ENCODE measurements at places on chromosomes 13 and 19.

GRCh38 chr19:8373867-8374813 lies 10.2 kb downstream of the ANGPTL4 start:
- no peak for DNase-seq

- DNase-seq: no peak
Measured at GRCh38 chr13:100657881-100658315, 16.7 kb downstream of the TMTC4 start.

DNA sequence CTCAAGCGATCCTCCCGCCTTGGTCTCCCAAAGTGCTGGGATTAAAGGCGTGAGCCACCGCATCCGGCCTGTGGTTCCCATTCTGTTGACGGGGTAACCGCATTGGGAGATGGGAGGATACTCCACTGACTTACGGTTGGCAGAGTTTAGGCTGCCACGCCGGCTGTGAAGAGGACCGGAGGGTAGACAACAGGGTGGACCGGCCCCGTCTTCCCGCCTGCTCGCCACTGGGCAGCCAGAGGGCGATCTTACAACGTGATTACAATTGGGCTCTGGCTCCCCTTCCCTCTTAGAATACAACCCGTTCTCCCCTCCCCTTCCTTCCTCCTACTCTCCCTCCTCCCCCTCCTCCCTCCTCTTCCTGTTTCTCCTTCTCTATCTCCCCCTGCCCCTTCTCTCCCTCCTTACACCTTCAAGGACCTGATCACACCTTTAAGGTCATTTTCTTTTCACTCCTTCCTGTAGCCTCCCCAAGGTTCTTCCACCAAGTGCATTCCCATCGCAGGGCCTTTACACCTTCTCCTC lies 957 bp upstream of the CCDC194 start:
- peak; percentile 31 for DNase-seq

DNA sequence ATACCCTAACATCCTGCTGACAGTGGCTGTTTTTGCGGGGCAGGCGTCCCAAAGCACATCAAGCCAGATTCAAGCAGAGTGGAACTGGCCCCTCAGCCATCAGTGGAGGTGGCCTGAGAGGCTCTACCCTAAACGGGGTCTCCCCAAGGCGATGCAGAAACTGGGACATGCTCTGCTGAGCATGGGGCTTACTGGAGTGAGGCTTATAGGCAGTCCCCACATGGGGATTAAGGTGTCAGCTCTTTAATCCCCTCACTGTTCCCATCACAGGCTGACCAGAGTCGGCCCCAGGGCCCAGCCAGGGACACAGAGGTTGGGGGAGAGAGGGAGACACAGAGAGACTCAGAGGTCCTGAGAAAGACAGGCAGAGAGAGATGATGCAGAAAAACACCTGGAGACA lies 17.0 kb downstream of the CYP2F1 start:
- DNase-seq: no peak

- DNase-seq: no peak
Measured at GRCh38 chr13:42266473-42266872, 5.5 kb upstream of the AKAP11 start.

- no peak for DNase-seq
Measured at GRCh38 chr13:73111331-73111730, 52.5 kb downstream of the KLF5 start.

GRCh38 chr13:105914291-105915036 lies 621.0 kb downstream of the EFNB2 start:
- no peak for DNase-seq

DNA sequence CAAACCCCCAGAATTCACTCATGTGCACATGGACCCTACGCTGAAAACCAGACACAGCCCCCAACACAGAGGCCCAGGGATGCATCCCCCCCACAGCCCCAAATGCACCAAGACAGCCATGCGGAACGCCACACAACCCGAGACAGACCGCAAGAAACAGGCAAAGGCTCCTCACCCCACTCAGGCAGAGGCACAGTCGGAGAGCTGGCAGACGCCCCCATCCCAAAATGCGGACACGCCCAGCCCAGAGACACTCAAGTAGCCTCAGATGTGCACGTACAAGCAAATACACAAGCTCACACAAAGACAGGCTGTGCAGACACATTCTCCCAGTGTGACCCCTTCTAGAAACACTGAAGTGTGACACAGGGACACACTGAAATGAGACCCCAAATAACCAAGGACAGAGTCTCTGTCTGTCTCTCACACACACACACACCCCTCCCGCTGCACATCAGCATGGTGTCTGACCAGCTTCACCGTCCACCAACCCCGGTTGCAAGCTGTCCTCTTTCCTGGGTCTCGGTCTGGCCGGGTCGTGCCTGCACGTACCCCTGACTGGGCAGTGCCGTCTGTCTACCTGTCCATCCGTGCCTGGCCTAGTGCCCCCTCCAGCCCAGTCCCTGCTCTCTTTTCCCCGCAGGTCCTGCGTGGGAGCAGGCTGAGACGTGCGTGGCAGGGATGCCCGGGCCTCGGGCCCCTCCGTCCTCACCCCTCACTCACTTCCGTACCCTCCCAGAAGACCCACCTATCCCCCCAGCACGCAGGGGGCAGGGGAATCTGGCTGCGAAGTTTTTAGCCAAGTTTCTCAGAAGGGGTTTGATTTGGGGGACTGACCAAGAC lies 16.1 kb downstream of the ERFL start:
- DNase-seq: no peak

GRCh38 chr19:39017026-39017425 lies 15.3 kb downstream of the FBXO27 start:
- no peak for DNase-seq

DNA sequence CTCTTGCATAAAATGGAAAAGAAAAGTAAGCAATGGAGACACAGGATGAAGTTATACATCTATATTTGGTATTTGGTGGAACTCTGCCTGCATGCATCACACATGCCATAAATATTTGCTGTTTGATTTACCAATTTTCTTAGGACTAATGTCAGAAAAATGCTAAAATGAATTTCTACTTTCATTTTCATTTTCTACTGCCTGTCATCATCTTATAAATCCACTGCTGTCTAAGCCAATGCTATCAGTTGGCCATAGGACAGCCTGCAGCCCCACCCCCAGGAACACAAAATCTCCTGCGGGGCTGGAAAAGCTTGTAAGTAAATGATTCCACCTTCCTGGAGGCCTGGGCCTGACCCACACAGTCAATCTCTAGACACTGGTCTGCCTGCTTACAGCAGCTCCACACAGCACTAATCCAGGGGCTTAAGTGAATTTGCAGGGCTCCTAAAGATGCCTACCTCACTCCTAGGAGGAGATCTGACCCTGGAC lies 122.0 kb downstream of the ENOX1 start:
- DNase-seq: no peak

- no peak for DNase-seq
Measured at GRCh38 chr13:21014139-21014501, 47.3 kb downstream of the LATS2 start.

DNA sequence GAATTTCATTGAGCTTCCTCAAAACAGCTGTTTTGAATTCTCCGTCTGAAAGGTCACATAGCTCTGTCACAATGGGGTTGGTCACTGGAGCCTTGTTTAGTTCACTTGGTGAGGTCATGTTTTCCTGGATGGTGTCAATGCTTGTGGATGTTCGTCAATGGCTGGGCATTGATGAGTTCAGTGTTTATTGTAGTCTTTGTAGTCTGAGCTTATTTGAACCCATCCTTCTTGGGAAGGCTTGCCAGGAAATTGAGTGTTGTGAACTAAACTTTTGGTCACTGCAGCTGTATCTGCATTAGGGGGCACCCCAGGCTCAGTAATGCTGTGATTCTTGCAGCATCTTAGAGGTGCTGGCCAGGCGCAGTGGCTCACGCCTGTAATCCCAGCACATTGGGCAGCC lies 22.0 kb downstream of the BLOC1S3 start:
- no peak for DNase-seq

- DNase-seq: no peak
Measured at GRCh38 chr19:41205995-41206394, 13.0 kb downstream of the CYP2S1 start.

DNA sequence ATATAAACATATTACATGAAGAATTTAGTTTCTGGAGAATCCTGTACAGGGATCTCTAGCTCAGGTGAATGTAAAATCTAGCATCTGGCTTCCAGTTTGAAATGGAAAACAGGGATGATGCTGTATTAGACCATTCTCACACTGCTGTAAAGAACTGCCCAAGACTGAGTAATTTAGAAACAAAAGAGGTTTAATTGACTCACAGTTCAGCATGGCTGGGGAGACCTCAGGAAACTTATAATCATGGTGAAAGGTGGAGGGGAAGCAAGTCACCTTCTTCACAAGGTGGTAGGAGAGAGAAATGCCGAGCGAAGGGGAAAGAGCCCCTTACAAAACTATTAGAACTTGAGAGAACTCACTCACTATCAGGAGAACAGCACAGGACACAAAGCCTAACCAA lies 17.0 kb upstream of the N4BP2L2 start:
- DNase-seq: no peak

DNA sequence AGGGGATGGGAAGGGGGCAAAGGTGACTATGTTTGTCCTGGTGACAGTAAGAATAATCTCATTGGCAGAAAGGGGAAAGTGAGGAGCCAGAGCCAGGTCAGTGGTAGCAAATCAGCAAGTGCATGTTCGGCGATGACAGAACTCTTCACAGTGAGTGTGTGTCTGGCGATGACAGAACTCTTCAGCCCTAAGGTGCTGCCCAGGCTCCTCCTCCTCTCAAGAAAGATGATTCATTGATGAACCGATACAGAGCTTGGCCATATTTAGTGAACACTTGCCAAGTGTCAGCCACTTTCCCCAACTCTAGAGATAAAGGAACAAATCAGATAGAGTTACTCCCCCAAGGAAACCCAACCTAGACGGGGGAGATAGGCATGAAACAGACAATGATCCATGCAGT lies 199.3 kb upstream of the UBL3 start:
- no peak for DNase-seq

GRCh38 chr13:20676213-20676612 lies 27.3 kb upstream of the IL17D start:
- DNase-seq: no peak

DNA sequence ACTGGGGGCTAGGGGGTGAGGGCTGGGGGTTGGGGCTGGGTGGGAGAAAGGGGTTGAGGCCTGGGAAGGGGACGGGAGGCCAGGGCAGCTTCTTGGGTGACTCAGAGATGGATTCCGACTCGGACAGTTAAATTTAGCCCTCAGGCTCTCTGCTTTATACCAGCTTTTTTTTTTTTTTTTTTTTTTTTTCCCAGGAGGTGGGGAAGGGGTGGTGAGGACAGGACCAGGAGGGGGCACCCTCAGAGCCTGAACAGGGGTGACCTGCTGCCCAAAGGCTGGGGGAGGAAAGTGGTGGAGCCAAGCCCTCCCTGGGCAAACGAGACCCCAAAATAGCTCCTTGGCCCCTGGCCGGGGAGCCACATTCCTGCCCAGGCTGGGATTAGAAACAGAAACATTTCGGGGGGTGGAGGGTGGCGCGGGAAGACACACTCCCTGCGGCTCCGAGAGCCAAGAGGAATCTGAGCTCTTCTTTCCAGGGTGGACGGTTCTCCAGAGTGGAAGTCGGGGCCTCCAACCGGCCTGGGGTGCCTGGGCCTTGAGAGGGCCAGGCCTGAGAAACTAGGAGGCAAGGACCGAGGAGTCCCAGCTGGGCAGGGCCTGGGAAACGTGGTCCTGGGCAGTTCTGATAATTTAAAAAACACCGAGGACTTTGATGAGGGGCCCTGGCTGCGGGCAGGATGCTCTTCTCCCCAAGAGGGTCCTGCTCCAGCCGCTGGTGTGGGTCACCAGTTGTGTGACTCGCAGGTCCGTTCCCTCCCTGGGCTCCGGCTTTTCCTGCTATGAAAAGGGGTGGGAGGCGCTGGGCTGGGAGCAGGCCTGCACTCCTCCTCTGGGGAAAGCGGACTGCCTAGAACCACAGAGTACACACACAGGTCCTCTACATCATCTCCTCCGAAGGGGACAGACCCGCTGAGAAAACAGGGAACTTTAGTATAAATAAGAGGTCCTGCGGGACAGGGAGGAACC lies 813 bp upstream of the DMPK start:
- no peak for DNase-seq

- no peak for DNase-seq
Measured at GRCh38 chr13:47188802-47189201, 291.9 kb upstream of the HTR2A start.

- no peak for DNase-seq
Measured at GRCh38 chr19:752652-753517, 2.0 kb downstream of the MISP start.

DNA sequence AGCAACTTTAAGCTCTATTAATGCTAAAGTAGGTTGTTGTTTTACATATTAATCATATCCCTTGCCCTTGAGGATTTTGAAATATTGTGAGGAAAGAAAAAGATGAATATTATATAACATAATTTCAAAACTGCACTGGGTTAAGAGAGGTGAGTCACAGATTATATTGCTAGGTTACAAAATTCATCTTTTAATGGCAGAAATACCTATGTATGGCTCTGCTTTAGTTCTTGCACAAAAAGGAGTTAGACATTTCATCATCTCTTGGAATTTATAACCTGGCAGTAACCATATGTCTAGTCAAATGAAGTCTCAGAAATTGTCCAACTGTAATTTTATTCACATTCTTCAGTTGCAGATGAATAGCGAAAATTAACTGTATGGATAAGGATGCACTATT lies 2041.1 kb downstream of the OLFM4 start:
- DNase-seq: no peak

DNA sequence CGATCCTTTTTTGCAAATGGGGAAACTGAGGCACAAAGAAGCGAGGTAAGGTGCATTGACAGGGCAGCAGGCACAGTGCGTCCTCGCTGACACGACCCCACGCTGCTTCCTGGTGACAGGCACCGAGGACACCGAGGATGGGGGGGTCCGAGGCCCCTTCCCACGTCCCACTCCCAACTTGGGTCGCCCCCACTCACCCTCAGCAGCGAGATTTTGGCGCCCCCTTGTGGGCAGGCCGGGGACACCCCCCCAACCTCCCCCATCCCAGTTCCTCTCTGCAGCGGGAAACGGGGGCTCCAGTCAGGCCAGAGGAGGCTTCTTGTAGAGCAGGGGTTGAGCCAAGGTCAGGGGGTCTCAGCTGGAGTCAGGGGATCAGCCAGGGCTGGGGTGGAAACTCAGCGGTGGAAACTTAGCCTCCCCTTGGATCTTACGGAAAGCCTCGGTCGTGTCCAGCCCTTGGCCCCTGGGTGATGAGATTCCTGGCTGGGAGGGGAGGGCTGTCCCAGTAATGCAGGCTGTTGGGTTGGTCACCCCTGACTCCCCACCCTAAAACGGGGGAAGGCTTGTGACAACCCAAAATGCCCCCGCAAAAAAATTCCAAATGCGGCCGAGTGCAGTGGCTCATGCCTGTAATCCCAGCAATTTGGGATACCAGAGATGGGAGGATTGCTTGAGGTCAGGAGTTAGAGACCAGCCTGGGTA lies 8.2 kb downstream of the SMIM24 start:
- no peak for DNase-seq

GRCh38 chr13:65966991-65967451 lies 1263.1 kb downstream of the PCDH9 start:
- DNase-seq: no peak

- no peak for DNase-seq
Measured at GRCh38 chr19:53795019-53795418, 29.1 kb downstream of the NLRP12 start.

All from activated T-helper 9 cell treated with anti-CD3 and anti-CD28 coated beads, Interleukin-2, amount 50 U/mL, for 16 hours (primary cell).